ENCODE measurements at places on chromosomes 2 and 18. TPM values are rescaled to one million over a fixed set of nuclear protein-coding genes. Genes with fewer than 3 reads are reported as not detected.
A peak's percentile ranks its signal among the peaks of the same experiment; 100 is the strongest.

The LHCGR gene
- total RNA-seq, result 0.31 TPM

The FEV gene
- total RNA-seq, result not detected

The RGPD3 gene
- 0.11 TPM for total RNA-seq

The SLC4A3 gene
- total RNA-seq, result 8.7 TPM

The CEP76 gene
- total RNA-seq, result 16.9 TPM

The FAM237A gene
- total RNA-seq, result not detected

DNA sequence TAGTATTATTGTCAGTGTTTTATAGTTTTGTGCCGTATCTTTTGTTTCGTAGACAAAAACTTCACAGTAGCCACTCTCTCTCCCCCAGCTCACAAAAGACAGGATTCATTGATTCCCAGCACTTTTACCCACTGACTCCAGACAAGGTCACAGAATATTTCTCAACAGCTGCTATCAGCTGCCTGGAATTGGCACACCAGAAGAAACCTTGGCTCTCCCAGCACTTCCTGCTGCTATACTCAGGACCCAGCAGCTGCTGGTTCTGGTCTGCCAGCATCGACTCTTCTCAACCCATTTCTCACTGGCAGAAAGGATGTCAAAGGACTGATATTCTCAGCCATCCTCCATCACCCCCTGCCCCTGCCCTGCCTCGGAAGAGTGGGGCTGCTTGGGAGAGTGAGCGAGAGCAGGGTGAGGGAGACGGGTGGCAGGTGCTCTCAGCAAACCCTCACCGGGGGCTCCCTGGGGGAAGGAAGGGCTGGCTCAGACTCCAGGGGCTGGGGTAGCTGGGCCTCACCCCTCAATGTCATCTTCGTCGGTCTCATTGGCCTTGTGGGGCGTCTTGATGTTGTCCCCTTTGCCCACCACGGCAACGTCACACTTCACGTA is 6.1 kb upstream of the OTOF start:
- H3K27me3 ChIP-seq, result no peaks in the 10 kb centered on the region
- no peaks in the 10 kb centered on the region for H3K36me3 ChIP-seq
- DNase-seq, result no peak

GRCh38 chr2:232377841-232378734 is 463 bp upstream of the ALPP start:
- peaks cover 12% of the 10 kb centered on the region for H3K27me3 ChIP-seq
- peak; percentile 12 for DNase-seq
- H3K4me1 ChIP-seq, result peaks cover 19% of the 10 kb centered on the region
- no peak overlapping the region for H3K27ac ChIP-seq
- H3K4me3 ChIP-seq, result no peak overlapping the region

DNA sequence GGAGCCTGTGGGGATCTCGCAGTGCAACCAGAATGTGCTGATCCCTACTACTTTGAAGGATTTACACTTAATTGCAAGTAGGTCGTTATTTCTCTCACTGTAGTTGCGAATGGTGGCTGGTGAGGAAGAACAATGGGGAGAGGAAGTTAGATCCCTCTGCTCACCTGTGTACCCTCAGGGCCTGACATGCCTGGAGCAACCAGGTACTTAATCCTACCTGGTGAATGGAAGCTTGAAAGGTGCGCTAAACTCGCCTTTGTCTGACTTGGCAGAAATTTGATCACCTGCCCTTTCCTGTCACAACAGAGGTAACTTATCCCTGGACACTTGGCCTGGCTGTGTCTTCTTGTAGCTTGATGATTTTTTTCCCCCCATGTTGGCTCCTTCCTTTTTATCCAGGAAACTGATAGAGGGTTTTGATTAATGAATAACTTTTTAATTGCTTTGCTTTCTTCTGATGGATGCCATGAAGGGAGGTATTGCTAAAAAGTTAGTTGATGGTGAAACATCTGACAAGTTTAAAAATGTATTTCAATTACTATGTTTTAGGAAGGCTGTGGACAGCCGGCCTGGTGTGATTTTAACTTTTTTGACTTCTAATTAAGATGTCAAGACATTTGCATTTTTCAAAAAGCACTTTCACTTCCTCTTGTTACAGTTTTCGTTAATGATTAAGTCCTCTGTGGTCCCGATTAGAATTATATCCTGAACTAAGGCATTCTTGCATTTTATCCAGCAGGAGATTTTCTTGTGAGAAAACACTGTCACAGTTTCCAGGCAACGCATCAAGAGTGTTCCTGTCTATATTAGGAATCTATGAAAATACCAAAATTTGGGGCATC is 9.2 kb downstream of the SGPP2 start:
- H3K4me3 ChIP-seq, result no peak overlapping the region
- peak; percentile 73 for DNase-seq
- H3K27me3 ChIP-seq, result peaks cover 100% of the 10 kb centered on the region
- H3K36me3 ChIP-seq, result no peaks in the 10 kb centered on the region
- no peak overlapping the region for H3K27ac ChIP-seq
- H3K4me1 ChIP-seq, result peaks cover 16% of the 10 kb centered on the region

DNA sequence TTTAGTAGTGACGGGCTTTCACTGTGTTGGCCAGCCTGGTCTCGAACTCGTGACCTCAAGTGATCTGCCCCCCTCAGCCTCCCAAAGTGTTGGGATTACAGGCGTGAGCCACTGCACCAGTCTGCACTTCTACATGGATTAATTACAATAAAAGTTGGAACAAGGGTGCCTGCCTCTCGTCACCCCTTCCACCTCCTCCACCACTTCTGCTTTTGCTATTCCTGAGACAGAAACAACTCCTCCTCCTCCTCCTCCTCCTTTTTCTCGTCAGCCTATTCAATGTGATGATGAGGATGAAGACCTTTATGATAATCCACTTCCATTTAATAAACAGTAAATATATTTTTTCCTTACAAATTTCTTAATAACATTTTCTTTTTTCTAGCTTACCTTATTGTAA is 35.2 kb downstream of the SRBD1 start:
- no peak overlapping the region for H3K27ac ChIP-seq
- H3K27me3 ChIP-seq, result no peaks in the 10 kb centered on the region
- peaks cover 17% of the 10 kb centered on the region for H3K4me1 ChIP-seq
- H3K4me3 ChIP-seq, result no peak overlapping the region
- DNase-seq, result no peak

DNA sequence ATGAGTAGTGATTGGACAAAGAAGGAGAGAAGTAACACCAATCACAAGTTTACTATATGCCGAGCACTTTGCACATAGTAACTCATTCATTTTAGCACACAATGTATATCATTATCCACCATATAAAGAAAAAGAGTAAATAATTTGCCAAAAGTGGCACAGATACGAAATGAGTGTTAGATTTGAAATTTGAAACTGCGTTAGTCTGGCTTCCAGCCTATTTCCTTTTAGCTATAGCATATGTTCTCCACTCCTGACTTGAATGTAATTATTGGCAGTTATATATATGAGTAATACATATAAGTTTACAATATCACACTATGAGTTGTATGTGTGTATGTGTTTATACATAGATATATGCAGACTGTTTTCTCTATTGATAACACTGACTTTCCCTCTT is 98.6 kb downstream of the NOL4 start:
- peaks cover 11% of the 10 kb centered on the region for H3K27me3 ChIP-seq
- DNase-seq, result no peak
- H3K4me1 ChIP-seq, result no peaks in the 10 kb centered on the region
- H3K27ac ChIP-seq, result no peak overlapping the region
- no peak overlapping the region for H3K4me3 ChIP-seq

Measured in WTC11 (cell line).